Cardiac fibroblast (primary cell): ENCODE measurements at places on chromosomes 2 and 18.
A peak's percentile ranks its signal among the peaks of the same experiment; 100 is the strongest.

DNA sequence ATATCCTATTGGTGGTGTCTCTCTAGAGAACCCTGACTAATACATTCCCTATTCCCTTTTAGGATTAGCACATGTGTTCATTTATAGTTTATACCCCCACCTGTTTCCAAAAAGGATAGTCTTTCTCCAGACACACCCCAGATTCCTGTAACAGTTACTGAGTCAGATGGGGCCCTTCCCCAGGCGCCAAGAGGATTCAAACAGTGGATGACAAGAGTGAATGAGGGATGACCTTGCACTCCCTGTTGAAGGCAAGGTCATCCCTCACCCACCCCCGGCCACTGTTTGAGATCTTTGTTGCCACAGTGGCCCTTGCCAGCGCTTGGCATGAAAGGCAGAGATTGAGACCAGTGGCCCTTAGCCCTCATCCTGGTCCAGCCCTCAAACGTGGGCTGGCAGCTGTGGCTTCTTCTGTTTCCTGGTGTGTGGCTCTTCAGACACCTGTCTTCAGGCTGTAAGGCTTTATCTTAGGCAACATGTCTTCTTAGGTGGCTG lies 15.3 kb upstream of the REEP1 start:
- DNase-seq, result no peak

DNA sequence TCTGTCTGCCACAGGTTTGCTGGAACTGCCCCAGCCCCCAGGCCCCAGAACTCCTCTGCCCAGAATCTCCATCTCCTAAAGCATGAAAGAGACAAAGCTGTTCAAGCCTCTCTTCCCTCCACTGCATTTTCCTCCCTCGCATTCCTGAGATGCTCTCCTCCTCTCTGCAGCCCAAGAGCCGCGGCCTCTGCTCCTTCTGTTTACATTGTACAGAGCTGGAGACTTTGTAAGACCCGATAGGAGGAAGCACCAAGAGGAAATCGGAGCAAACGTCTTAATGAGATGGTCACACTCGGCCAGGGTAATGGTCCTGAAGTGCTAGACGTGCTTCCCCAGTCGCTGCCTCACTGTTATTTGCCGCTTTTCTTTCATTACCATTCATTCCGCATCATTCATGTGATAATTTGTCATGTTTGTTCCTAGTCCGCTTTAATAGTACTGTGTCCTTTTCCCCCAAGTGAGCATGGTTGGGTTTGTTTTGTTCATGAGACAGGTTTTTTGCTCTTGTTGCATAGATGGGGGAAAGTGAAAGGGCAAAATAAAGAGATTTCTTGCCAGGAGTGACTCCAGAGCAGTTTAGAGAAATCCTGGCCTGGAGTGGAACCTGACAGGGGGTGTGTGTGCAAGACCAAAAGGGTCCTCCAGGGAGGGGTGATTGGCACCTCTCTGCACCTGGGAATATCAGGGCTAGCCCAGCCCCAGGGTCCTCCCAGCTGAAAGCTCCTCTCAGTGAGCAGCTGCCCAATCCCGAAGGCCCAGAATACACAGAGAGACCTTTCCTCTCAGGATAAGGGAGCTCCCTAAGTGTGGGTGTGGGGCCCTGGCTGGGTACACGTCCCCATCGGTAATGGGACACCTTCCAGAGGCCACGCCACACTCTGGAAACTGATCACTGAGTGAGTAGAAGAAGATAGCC lies 44.9 kb upstream of the ID2 start:
- DNase-seq, result peak; percentile 73

DNA sequence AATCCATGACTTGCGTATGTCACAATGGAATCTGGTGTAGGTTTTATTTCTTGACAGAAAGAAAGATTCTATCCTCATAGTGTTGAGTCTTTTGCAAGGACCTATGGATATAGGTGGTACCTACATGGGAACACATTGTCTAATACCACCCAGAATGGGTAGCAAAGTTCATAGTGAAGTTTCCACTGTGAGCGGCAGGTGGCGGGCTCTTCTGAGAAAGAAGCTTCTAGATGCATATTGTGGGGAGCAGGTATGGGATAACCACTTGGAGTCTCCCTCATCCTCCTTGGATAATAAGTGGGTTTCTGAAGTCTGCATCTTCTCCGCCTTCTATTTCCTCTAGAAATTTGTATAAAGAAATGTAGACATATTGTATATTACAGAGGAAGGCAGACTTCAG lies 44.9 kb downstream of the LINC00305 start:
- no peak for DNase-seq

DNA sequence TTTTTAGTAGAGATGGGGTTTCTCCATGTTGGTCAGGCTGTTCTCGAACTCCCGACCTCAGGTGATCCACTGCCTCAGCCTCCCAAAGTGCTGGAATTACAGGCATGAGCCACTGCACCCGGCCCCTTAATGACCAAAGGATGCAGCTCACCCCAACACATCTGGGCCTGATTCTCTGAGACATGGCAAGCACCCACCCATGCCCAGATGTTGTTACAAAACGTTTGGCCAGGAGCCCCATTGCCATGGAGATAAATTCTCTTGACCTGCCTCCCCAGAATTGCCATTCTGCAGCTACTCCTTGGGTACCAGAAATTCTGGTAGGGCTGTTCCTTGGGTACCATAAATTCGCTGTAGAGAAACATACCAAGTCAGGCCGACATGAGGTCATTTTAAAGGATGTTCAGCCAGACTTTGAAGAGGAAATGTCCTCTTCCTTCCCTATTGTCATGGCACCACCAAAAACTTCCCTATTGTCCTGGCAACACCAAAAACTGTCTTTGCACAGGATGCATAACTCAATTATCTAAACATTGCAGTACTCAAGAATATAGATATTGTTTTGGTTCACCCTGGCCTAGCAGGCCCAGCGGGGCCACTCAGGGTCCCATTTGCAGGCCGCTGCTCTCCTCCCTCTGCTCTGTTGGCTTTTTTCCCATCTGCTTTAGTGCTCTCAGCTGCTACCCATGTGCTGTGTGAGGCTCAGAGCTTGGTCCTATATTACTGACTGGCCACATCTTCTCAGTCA lies 160.9 kb upstream of the TTC39C start:
- no peak for DNase-seq

- DNase-seq, result no peak
Measured at GRCh38 chr2:98561902-98562695, 46.2 kb downstream of the COA5 start.

- no peak for DNase-seq
Measured at GRCh38 chr2:223868005-223868404, 30.6 kb upstream of the AP1S3 start.

- DNase-seq, result no peak
Measured at GRCh38 chr2:150626934-150627411, 139.5 kb upstream of the RND3 start.

DNA sequence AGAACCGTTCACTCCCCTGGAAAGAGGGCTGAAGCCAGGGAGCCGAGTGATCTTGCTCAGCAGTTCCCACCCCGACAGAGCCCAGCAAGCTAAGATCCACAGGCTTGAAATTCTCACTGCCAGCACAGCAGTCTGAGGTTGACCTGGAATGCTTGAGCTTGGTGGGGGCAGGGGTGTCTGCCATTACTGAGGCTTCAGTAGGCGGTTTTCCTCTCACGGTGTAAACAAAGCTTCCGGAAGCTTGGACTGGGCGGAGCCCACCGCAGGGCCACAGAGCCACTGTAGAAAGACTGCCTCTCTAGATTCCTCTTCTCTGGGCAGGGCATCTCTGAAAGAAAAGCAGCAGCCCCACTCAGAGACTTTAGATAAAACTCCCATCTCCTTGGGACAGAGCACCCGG lies 180.8 kb downstream of the WDR7 start:
- DNase-seq, result no peak

- DNase-seq, result no peak
Measured at GRCh38 chr2:207782238-207783030, 12.7 kb upstream of the FZD5 start.

- no peak for DNase-seq
Measured at GRCh38 chr2:231671270-231672050, 36.9 kb upstream of the PTMA start.

GRCh38 chr2:238009563-238009962 lies 42.7 kb downstream of the UBE2F start:
- DNase-seq, result no peak

DNA sequence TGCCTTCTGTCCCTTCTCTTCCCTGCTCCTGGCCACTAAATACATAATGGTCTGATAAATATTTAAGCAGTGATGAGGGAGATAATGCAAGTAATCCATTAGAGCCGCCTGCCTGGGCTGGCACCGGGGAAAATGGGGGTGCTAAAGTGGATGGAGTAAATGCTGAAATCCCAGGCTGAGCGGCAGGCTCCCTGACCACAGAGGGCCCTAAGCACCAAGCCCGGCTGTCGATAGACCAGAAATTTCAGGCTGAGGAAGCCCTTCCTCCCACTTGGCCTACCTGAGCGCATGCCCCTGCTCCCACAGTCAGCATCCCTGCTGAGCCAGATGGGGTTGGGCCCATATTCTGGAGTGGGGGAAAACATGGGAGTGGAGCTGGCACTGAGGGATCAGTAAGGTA lies 197.5 kb upstream of the SKOR2 start:
- DNase-seq, result no peak

DNA sequence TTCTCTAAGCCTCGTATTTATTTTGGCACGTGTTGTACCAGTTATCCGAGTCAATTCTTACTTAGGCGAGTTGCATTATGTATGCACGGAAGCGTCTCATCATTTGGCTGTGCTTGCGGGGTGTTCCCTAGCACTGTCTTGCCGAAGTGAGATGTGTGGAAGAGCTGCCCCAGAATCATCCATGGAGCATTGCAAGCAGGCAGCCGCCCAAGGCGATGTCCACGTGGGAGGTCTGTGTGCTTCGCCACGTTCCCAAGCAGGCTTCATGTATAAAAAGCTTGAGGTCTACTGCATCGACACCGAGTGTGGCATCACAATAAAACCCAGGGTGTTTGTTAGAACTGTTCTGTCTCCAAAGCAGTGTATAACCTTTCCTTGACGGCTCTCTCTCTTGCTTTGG lies 849.9 kb downstream of the DCDC2C start:
- DNase-seq, result no peak

DNA sequence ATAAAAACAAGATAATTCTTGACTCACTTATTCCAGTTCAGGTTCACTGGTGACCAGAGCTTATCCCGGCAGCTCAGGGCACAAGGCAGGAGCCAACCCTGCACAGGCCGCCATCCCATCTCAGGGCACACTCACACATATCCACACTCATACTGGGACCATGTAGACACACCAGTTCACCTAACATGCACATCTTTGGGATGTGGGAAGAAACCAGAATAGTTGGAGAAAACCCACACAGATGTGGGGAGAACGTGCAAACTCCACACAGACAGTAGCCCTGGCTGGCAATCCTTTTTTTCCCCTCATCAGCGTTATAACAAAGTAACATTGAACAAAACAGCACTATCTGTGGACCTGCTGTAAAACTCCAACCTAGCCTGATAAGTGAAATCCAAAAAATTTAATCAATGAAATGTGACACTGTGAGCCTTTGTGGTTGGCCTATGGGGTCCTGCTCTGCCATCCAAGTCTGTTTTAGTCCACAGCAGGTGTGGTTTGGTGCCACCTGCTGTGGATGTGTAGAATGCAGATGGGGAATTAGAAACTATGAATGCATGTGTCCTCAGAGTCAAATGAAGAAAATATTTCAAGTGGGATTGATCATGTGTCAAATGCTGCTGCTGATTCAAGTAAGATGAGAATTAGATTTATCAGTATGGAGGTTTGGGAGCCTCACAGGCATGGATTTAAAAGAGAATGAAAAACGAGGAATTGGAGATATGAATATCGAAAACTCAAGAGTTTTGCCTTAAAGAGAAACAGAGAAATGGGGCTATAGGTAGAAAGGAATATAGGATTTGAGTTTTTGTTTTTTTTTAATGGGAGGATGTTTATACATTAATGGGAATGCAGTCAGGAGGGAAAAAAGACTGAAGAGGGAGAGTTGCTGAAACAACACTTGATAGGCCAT lies 47.0 kb downstream of the UGP2 start:
- DNase-seq, result peak; percentile 53

DNA sequence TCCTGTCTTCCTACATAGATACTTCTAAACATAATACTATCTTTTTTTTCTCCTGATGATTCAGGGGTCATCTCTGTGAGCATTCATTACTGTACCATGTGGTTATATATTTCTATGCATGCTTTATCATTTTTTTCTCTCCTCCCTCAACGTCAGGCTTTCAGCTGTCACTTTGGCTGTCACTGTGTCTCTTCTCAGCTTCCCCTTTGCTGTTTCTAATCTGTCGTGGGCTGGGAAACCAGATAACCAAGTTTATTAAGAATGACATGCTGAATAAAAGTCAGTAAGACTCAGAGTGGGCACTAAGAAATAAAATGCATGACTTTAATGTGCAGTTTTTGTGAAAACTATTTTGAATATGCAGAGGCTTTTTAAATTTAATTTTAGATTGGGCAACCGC lies 344.6 kb downstream of the NRXN1 start:
- DNase-seq, result no peak

DNA sequence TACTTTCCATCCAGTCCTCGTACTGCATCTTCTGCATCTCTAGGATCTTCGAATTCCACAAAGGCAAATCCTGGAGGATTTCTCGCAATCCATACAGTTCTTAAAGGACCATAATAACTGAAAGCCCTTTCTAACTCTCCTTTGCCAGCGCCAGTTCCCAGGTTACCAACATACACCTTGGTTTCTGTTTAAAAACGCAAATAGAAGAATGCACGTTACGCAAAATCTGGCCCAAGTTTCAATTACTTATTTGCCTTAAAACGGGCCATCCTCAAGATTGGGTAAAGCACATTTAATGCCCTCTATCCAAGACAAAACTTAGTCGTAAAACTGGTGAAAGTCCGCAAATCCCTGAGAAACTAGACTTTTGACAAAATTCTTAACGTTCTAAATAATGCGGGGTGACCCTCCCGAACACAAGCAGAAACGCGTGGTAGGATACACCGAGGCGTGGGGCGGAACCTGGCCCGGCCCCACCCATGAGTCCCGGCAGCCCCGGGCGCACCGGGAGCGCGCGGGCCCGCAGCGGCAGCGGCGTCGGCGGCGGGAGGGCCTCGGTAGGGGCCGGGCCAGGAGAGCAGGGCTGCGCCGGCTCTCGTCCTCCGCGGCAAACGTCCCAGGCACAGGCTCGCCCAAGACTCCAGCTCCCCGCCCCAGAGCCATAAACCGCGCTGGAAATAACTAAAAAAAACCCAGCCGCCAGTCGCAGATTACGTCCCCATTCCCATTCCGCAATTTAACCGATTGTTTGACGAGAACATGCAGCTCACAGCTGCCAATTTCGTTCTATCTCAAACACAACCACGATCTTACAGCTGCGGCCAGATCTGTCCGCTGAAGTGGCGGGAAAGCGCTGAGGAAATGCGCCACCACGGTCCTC lies 910 bp downstream of the SRSF7 start:
- peak; percentile 46 for DNase-seq

DNA sequence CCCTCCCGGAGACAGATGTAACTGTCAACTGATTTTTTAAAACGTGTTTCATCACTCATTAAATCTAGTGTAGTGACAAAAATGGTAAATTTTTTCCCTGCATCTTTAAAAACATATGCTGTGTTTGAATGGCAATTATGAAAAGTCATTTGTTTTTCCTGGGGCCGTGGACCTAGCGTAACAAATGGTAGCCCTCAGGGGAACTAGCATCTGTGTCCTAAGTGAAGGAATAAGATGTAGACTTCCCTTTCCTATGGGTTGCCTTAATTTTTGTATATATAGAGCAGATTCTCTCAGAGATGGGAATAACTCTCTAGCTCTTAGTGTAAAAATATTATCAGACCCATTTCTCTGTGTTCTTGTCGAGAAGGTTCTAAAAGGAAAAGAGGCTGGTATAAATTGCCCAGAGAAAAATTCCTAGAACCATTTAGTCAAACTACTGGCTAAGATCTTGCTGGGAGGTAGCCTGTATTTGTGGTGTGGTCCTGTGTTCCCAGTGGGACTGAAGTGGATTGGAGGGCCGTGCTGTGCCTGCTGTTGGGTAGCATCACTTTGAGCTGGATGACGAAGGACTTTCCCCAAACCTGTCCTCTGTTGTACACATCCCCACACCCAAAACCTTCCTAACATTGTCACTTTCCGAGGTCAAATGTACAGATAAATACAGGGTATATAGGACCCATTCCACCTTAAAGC lies 85.8 kb downstream of the LIMS1 start:
- no peak for DNase-seq
